ENCODE measurements at places on chromosomes 5 and 9. TPM values are rescaled to one million over a fixed set of nuclear protein-coding genes. Genes with fewer than 3 reads are reported as not detected.

DNA sequence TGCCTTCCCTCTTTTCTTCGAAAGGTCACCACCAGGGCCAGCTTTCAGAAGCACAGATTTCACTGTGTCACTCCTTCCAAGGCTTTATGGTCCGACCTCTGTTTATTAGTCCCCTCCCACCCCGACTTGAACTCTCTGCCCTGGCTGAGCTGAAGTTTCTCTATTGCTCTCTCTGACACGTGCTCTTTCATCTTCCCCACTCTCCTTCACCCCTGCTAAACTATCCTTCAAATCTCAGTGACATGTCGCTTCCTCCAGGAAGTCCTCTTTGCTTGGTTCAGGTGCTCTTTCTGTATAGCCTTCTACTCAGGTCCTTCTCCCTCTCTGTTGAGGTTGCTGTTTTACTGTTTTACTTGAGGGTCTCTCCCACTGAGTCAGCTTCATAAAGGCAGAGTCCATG lies 64.4 kb downstream of the ARHGEF37 start:
- DNase-seq, result no peak

- no peak for DNase-seq
These were observed 27.7 kb downstream of the SLC22A5 start for GRCh38 chr5:132397224-132397623.

DNA sequence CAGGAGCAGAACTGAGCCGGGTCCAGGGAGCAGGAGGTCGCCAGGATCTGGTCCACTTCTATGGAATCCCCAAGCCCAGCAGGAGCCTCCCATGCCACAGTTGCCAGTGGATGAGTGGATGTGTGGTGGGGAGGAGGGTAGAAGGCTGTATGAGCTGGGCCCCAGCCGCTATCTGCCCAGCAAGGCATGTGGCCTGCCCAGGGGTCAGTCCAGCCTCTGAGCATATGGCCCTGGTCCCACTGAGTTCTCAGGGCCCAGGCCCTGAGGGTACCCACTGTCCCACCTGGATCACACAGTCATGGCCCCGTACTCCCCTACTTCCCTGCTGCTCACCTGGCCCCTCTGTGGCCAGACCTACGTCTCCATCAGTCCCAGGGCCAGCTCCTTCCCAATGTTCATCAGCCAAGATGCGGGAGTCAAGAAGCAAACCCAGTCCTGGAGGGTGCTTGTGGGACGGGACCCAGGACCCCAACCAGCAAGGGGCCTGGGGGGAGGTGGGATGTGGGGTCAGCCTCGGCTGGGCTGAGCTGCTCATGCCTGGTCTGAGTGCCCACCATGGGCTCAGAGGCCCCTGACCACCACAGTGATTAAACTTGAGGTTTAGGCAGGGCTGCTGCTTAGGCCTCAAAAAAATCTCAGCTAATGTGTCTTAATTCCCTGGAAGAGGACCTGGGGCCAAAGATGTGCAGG lies 152.7 kb downstream of the COL23A1 start:
- no peak for DNase-seq

DNA sequence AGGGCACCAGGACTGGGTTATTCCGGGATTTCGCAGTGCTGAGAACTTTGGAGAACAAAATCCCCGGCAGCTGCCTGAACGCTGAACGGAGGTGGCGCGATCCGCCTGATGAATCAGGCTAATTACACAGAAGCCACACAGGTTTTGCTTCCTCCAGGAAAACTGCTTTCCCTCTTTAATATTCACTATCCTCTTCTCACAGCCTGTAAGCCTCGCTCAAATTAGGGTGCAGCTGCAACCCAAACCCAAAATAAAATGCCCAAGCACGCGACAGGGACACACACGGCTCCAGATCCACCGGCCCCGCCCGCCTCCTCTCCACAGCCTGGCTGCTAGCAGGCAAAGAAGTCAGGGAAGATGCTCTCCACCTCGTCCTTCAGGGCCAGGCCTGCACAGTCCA lies 6.0 kb downstream of the SOHLH1 start:
- no peak for DNase-seq

DNA sequence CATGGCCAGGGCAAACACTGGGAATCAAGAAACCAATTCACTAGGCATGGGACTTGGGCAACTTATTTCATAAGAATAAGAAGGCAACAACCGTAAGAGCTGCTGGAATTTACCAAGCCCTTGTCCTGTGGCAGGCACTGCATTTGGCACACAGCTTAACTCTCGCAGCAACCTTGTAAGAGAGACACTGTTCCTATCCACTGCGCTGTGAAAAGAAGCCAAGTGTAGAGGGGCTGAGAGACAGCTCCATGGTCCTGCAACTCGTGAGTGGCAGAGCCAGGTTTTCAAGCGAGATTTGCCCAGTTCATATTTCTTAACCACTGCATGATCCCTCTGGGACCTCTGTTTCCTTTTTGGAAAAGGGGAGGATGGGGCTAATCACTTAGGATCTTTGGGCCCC lies 129.3 kb upstream of the STC2 start:
- DNase-seq, result no peak

DNA sequence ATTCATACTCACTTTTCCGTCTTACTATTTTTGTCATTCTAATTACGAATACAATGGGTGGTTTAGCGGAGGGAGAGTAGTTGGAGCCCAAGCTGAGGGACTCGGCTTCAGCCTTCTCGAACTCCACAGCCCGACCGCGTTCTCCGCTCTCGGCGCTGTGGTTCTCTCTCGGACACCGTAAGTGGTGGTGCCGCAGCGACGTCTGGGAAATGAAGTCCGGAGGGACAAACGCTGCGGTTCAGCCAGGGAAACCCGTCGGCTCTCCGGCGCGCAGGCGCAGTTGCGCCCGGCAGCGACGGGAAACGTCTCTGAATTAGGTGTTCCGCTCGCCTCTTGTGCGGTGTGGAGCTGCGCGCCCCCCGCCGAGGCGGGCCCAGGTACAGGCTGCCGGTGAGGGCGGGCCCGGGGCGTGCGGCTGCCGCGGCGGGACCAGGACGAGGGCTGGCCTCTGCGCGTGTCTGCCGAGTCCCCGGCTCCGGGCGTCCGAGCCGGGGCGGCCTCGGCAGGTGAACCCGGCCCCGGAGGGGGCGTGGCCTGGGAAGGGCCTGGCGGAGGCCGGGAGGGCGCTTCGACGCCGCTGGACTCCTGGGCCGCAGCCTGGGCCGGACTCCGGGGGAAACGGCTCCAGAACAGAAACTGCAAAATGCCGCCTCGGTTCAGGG lies at the start of gene ZNF879:
TSS of gene ZNF879 (plus strand) at position 277 of the 662 bp plus-strand sequence. CDS start 1,201 bp downstream, outside the sequence.
- DNase-seq, result peak; percentile 88

DNA sequence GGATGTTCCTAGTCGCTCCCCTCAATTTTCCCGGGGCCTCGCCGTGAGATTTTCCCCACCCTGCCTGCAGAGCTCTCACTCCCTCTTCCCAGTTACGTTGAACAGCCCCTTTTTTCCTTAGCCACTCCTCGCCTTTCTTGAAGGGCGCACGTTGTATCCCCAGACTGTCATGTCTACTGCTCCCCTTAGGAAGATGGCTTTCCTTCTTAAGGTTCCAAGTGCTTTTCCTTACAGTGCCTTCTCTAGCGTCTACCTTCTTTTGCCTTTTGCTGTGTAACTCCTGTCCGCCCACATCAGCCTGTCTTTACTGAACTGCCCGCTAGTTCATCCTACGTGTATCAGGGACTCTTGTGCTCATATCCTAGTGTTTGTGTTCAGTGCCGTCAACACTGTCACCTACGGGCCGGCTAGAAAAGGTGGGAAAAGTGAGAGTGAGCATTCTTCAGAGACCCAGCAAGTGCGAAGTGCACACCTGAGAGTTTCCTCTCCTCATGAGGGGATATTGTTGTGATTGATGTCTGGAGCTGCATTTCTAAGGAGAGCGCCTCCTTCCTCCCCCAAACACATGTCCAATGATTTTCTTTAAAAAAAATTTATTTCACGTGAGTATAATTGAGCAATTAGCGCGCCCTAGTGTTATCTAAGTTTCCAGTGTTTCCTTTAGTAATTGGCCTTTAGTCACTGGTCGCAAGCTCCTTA lies 764 bp downstream of the CAMLG start:
- peak; percentile 59 for DNase-seq

GRCh38 chr5:68452286-68452685 lies 236.7 kb downstream of the PIK3R1 start:
- no peak for DNase-seq

DNA sequence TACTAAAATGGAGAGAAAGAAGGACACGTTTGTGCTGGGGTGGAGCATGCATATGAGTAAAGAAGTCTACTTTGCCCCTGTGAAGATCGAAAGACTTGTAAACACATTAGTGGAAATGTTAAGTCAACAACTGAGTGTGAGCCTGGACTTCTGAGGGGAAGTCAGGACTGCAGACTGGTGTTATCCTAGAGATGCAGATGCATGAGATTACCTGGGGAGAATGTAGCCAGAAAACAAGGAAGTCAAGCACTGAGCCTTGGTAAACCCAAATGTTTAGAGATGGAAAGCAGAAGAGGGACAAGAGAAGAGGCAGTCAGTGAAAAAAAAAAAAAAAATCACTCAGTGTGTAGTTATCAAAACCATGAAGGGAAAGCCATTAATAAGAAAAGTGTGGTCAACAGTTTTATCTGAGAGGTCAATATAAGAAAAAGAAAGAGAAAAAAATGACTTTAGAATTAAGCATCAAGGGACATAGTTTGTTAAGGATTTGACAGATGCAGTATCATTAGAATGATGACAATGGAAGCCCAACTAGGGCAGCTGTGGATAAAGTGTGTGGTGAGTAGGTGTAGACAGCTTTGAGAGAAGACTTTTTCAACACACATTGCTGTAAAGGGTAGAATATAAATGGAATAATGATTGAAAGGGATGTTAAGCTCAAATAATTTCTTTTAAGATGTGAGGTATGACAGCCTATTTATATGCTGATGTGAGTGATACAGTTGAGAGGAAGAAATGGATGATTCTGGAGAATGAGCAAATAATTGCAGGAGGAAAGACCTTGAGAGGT lies 22.2 kb downstream of the JAKMIP2 start:
- no peak for DNase-seq

DNA sequence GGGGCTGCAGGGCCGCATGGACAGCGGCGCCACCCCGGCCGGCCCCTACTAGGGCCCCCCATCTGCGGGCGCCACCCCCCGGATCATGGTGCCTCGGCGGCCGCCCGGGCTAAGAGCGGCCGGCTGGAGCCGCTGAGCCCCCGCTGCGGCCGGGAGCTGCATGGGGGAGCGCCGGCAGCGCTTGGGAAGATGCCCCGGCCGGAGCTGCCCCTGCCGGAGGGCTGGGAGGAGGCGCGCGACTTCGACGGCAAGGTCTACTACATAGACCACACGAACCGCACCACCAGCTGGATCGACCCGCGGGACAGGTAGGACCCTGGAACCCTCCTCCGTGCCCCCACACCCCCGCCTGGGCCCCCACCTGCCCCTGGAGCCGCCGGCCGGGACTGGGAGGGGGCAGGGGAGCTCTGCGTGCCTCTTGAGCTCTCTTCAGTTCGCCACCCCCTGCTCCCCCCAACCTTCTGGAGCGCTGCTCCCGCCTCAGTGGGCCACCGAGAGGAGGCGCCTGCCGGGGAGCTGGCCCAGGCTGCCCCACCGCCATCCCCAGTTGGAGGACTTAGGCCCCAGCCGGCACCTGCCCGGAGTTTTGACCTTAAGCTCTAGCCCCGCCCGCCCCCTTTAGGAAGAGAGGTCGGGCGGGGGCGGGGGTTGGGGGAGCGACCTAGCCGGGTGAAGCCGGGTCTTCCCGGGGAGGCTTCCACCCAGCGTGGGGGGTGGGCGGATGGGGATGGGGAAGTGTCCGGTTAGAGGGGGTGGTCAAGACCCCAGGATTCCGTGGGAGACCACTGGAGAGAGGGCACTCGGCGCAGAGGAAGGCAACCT lies 730 bp downstream of the WWC1 start:
- no peak for DNase-seq

GRCh38 chr9:136618580-136619547 lies 43.9 kb upstream of the EGFL7 start:
- no peak for DNase-seq

DNA sequence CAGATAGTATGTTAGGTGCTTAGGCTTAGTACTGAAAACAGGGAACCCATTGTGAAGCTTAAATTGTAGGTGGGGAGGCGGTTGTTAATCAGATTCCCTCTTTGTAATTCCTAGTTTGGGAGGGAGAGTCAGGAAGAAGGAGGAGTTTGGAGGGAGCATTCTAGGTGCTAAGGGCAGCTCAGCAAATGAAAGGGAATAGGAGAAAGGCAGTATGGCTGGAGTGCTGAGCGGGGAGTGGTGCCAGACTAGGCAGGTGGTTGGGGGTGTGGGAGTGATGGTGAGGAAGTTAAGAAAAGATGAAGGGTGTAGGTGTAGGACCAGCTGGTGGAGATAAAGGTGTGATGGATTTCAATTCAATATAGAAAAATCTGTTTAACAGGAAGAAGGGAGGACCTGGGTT lies 11.1 kb upstream of the GARNL3 start:
- DNase-seq, result no peak

DNA sequence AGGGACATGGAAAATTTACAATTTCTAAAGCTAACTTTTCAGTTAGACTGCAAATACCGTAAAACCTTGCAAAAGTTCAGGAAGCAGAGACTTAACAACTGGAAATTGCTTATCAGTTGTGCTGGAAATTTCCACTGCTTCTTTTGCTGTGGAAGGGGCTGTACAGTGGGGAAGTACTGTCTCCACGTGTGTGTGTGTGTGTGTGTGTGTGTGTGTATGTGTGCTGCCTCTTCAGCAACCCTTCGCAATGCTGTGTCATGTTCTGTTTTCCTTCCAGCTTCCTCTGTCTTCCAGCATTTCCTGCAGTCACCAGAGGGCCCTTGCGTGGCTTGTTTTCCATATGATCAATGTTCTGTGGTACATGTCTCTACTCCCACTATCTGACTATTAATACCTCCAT lies 87.5 kb upstream of the RANBP3L start:
- DNase-seq, result no peak

DNA sequence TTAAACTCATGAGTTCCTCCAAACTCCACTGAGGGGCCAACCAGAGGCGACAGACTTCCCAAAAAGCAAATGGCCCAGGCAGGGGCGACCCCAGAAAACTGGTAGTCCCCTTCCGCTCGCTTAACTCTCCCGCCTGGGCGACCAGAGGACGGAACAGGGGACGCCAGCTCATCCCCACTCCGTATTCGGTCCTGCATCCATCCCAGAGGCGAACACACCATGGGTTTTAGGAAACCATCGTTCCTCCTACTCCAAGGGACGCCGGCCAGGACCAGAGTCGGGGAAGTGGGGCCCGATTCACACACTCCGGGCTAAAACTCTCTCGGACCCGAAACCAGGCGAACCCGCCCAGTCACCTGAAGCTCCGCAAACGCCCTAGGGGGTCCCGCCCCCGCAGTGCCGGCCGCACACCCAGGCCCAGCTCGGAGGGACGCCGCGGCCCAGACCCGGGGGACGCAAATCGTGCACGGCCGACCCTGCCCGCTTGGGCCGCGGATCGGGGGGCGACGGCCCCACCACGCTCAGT lies 478 bp downstream of the TEX10 start:
- no peak for DNase-seq

GRCh38 chr5:139374909-139375308 lies 8.2 kb downstream of the SLC23A1 start:
- no peak for DNase-seq

The HINT1 gene
- 83.9 TPM for total RNA-seq

The ALDH7A1 gene
- 29.7 TPM for total RNA-seq

The GLRA1 gene
- total RNA-seq, result not detected

The MAMDC2 gene
- total RNA-seq, result 39.1 TPM

The IQGAP2 gene
- under 0.01 TPM for total RNA-seq

The RAD23B gene
- total RNA-seq, result 140 TPM

Measured in renal cortical epithelial cell (primary cell).